ENCODE measurements at places on chromosomes 2 and 18.

DNA sequence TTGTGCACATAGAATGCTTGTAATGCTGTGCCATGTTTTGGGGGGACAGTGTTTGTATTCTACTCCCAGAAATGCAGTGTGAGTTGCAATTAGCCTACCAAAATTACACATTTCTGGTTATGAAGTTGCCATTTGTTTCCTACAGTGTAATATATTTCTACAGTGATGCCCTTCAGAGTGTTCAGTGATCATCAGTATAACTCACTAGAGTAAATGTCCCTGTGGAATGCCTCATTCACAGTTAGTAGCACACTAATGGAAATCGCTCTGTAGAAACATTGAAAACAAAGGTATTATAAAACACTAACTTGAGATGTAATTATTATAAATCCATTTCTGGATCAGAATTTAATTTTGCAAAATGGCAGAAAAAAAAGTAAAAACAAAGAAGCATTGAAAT is 498.7 kb downstream of the PTPRM start:
- DNase-seq: no peak

- DNase-seq: peak; percentile 6
Observed at GRCh38 chr2:175008801-175009495, 3.8 kb upstream of the CHN1 start.

- no peak for DNase-seq
Observed at GRCh38 chr2:1378456-1379150, 34.7 kb upstream of the TPO start.

- DNase-seq: no peak
Observed at GRCh38 chr2:165621086-165621560, 151.6 kb downstream of the CSRNP3 start.

- DNase-seq: peak; percentile 28
Observed at GRCh38 chr2:202378001-202378400, 1.9 kb downstream of the BMPR2 start.

DNA sequence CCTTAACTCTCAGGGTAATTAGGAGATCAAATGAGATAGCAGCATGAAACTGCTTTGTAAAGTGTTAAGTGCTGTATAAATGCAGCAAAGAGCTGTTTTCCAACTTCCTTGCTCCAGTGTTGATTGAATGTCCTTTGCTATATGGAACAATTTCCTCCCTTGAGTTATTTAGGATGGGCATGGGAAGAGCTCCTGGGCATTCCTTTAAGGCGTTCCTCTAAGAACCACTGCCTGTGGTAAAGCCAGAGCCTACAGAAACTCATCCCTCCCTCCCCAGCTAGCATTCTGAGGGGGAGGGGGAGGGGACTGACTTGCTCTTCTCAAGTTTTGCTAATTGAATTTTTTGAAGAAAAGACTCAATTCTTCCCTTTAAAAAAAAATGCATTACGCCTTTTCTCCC is 1.4 kb downstream of the AKAIN1 start:
- no peak for DNase-seq

DNA sequence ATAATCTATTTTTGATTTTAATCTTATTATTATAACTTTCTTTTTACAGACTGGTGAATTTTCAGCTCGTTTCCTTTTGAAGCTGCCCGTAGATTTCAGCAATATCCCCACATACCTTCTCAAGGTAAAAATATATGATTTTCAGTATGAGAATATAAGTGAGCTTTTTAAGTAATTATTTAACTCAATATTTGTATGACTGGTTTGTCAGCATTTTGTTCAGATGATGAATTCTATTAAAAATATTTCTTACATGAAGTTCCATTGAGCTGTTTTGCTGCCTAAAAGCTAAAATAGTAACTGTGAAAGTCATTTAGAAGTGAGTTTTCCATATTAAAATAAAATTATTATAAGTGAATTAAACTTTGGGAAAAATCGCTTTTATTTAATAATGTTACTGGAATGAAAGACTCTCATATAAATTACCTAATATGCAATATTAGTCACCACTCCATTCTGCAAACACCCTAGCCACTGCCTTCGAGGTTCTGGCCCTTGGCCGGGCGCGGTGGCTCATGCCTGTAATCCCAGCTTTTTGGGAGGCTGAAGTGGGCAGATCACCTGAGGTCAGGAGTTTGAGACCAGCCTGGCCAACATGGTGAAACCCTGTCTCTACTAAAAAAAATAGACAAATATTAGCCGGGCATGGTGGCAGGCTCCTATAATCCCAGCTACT is 155.3 kb downstream of the BABAM2 start:
- DNase-seq: no peak

DNA sequence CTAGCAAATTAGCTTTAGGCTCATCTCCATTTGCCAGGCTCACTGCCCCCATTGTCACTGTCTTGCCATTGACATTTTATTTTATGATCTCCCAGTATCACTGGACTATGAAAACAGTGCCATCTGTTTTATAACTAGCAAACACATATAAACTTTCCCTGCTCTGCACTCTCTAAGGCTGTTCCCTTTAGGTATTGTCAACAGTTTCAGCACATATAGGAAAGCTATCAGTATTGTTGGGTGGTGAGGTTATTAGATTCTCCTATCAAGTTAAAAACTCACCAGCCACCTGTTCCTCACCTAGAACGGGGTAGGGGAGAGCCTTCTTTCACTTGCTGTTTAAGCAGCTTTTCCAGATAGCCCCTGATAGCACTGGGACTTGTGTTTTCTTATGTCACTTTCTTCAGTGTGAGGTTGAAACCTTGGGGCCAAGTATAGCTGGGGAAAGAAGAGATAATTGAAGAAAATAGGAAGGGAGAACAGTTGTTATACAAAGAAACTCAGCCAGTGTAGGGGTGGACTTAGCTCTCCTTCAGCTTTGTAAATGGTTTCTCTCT is 32.5 kb downstream of the CFLAR start:
- DNase-seq: peak; percentile 73

DNA sequence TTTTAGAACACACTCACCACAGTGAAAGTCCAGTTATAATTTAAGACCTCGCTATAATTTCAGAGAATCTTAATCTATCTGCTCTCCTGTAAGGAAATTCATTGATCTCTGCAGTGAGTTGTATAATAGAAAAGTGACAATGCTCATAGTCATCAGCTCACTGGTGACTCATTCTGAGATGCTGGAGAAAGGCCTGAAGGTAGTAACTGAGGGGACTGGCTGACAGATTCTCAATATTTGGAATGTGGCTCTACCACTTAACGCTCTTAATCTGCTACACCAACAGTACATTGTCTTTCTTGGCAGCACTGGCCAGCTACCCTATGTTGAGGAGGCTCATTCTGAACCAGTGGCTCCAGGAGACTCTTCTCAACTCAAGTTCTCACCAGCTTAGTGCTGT is 246.1 kb downstream of the RPRM start:
- no peak for DNase-seq

- no peak for DNase-seq
Observed at GRCh38 chr2:200752332-200752731, 59.4 kb upstream of the BZW1 start.

- DNase-seq: no peak
Observed at GRCh38 chr2:98663511-98664090, 55.2 kb downstream of the UNC50 start.

DNA sequence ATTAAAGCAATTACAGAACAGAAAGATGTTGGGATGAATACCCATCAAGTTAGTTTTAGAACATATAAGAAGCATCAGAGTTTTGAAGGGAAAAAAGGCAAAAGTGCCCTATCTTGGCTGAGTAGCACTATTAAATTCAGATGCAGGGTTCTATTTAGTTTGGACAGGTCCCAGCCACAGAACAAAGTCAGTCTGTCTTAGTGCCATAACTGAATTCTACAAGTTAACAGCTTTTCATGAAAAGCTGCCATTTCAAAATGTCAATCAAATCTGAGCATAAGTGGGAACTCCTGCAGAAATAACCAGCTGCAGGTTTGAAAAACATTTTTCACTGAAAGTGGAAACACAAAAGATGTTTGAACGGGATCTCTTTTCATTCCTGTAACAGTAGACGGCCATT is 160.4 kb downstream of the SRBD1 start:
- no peak for DNase-seq

DNA sequence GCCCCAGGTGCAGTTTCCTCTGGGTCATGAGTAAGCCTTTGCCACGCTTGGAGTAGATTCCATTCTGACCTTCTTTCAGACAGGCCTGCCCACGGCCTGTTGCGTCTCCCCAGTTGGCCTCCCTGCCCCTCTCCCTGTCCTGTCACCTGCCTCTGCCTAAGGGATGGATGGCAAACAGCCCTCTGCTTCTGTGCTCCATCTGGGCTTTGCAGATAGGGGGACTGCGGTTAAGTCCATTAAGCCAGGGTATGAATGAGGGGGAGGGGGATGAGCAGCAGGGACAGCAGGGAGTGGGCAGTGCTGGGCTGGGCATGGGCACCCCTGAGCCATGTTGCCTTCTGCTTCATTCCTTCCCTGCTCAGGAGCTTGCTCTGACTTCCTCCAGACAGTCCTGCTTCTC is 37.6 kb upstream of the B3GNT7 start:
- DNase-seq: no peak

- DNase-seq: no peak
Observed at GRCh38 chr2:210519594-210519993, 36.8 kb upstream of the CPS1 start.

- DNase-seq: no peak
Observed at GRCh38 chr2:15990151-15991101, 50.1 kb downstream of the MYCN start.

DNA sequence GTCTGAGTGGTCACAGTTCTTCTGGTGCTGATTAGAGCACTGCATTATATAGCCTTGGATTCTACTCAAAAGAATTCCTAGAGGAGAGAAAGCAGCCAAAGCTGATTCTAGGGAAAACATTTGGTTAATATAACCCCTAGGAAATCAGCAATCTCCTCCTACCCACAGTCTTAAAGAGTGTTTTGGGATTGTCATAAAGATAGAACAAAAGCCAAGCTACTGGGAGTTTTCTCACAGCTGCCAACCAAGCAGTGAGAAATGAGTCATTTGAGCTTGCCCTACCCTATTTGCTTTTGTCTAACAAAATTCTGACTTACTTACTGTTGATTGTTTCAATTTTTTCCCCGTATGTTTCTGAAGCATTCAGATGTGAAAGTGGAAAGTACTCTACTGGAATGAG is 469.3 kb downstream of the PLCL1 start:
- no peak for DNase-seq

DNA sequence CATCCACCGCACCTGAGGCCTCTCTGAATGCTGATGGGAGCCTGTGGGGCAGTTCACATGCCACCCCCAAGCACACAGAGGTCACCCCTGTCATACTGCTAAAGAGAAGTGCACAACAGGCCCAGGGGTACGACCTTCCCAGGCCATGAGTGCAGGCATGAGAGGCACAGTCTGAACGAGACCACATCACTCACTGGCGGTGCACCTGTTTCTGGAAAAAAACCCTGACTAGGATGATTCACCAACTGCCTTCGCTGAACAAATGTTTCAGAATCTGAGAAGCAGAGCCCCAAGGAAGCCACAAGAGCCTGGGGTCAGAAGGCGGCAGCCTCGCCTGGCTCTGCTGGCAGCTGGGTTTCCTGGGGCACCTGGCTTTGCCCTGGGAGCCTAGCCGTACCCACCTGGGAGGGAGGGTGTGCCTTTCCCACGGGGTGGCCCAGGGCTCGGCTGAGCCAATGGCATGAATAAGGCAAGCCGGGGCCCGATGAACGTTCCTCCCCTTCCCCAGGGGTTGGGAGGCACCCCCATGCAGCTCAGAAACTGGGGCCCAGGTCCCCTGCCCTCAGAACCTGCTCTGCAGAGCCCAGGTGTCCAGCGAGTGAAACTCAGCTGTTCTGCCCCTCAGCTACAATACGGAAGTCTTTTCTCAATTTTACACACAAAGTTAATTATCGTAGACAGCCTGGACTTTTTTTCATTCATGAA is 73.8 kb downstream of the HDAC4 start:
- DNase-seq: no peak

DNA sequence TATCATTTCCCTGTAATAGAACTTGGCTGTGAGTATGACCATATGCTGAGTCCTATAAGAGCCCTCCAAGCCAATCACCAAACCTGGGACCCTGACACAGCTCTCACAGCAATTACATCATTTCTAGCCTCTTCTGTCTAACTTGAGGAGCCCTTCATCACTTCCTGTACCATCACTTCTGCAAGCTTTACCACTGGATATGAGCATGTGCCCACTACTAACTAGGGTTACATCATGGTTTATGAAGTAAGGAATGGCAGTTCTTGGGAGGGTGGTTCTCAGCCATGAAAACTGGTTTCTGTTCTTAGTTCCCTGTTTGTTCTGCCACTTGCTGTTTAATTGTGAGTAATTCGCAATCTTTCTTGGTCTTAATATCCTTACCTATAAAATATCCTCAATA is 31.0 kb upstream of the EPB41L3 start:
- DNase-seq: no peak

GRCh38 chr2:216034065-216034464 is 20.7 kb upstream of the MREG start:
- DNase-seq: peak; percentile 47

GRCh38 chr2:212730994-212731393 is 192.4 kb upstream of the ERBB4 start:
- no peak for DNase-seq

GRCh38 chr2:163799807-163800206 is 64.0 kb upstream of the FIGN start:
- DNase-seq: no peak

- no peak for DNase-seq
Observed at GRCh38 chr2:239287461-239287860, 113.4 kb downstream of the HDAC4 start.

DNA sequence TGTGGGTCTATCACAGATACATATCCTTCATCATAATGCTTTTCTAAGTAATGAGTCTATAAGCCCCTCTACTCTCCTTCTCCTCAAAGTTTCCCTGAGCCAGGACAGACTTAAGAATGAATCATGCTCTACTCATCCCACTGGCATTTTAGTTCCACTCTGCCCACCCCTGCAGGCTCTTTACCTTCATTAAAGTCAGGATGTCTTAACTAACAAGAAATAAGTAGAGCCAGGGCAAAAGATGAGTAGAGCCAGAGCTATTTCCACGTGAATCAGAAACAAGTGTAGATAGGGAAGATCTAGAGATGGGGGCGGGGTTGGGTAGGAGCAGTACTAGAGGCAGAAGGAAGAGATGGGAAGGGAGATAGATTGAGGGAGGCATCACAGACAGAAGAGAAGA is 790.5 kb downstream of the RNF144A start:
- no peak for DNase-seq

DNA sequence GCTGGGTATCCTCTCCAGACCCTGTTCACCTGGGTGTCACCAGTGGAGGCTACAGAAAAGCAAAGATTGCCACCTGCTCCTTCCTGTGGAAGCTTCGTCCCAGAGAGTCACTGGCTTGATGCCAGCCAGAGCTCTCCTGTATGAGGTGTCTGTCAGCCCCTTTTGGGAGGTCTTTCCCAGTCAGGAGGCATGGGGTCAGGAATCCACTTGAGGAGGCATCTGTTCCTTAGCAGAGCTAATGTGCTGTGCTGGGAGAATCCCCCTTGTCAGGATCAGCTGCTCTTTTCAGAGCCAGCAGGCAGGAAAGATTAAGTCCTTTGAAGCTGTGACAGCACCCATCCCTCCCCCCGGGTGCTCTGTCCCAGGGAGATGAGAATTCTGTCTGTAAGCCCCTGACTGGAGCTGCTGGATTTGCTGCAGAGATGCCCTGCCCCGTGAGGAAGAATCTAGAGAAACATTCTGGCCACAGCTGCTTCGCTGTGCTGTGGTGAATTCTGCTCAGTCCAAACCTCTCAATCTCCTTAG is 121.8 kb downstream of the GPR39 start:
- no peak for DNase-seq

- DNase-seq: no peak
Observed at GRCh38 chr2:158922601-158923000, 45.8 kb upstream of the TANC1 start.

- DNase-seq: no peak
Observed at GRCh38 chr2:201513271-201513670, 61.7 kb downstream of the STRADB start.

Data from large intestine (tissue), 12 donors.